ENCODE measurements at places on chromosomes 4 and X.

GRCh38 chr4:182555997-182556418 is 312.8 kb downstream of the TENM3 start:
- peak; percentile 71 for DNase-seq

GRCh38 chrX:123873956-123874355 is 14.1 kb downstream of the XIAP start:
- DNase-seq: no peak

- DNase-seq: no peak
These were observed 92.2 kb upstream of the ANXA3 start for GRCh38 chr4:78459327-78459726.

GRCh38 chr4:146222313-146222712 is 8.0 kb downstream of the REELD1 start:
- DNase-seq: peak; percentile 32

DNA sequence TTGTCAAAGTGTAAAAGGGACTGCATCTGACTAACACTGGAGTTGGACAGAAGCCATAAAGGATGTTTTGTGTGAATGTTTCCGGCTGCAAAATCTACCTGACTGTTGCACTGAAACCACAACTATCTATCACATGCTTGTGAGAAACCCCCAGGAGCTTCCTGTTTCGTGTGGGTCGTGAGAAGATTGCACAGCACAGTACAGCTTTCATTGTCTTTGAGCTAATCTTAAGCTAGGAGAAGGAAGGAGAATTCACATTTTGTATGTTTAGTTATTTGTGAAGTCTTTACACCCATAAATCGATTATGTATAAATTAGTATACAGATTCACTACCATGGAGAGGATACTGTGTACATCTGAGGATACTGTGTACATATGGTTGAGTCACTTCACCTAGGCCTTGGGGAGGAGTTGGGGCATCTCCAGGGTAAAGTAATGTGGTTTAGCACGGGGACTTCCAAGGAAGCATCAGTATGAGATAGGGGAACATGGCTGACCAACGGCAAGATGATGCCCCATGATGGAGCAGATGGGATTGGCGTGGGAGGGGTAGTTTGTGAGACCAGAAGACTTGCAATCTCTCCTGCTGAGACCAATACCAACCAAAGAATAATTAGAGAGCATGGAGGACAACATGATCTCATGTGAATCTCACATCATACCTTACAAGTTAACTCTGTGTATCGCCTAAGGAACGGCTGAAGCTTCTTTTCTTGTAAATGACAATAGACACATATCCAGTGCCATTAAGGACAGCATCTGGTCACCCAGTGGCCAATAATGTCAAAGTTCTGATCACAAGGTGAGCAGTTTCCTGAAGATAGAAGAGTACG is 43.1 kb upstream of the FAM9C start:
- peak; percentile 77 for DNase-seq

- DNase-seq: no peak
These were observed 12.9 kb upstream of the CENPVL1 start for GRCh38 chrX:51697397-51697796.

DNA sequence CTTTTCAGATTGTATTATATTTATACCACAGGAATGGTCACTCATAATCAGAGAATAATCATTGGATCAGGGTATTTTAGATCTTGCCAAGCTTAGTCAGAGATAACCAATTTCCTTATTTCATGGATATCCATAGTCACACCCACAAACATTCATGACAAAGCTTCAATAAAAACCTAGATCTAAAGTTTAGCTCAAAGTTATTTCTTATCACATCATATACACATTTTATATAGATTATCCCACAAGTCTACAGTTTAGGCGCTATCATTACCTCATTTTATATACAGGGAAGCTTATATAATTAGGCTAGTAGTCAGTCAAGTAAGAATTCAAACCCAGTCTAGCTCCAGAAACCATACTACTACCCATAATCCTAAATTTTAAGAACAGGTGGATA is 82.3 kb downstream of the SLC10A7 start:
- no peak for DNase-seq

GRCh38 chr4:7040765-7041164 is 2.4 kb upstream of the TADA2B start:
- no peak for DNase-seq

DNA sequence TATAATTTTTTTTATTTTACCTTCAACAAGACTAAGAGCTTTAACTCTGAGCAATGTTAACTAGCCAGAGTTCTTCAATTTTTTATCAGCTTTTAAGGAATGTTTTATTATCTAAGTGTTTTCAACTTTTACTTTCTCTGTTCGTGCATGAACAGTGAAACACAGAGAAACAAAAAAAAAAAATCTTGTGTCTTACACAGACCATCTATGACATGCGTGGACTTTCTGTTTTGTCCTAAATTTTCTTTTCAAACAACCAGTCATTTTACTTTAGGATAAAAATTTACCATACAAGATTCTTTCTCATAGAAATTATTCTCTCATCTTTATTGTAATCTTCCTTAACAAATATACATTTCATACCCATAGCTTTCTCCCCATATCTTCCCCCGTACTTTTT is 731.9 kb upstream of the PCDH10 start:
- no peak for DNase-seq

GRCh38 chr4:75434105-75434504 is 80.1 kb downstream of the RCHY1 start:
- no peak for DNase-seq

DNA sequence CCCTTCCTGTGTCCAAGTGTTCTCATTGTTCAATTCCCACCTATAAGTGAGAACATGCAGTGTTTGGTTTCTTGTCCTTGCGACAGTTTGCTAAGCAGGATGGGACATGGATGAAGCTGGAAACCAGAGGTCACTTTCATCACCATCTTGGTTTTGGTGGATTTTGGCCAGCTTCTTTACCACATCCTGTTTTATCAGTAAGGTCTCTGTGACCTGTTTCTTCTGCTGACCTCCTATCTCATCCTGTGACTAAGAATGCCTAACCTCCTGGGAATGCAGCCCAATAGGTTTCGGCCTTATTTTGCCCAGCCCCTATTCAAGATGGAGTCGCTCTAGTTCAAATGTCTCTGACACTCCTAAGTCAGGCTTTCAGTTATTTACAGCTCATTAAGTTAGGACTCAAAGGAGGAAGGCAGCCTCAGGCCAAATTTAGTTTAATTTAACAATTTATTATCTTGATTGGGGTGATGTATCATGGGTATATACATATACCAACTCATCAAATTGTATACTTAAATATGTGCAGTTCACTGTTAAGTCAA is 169.9 kb upstream of the NDP start:
- DNase-seq: no peak

DNA sequence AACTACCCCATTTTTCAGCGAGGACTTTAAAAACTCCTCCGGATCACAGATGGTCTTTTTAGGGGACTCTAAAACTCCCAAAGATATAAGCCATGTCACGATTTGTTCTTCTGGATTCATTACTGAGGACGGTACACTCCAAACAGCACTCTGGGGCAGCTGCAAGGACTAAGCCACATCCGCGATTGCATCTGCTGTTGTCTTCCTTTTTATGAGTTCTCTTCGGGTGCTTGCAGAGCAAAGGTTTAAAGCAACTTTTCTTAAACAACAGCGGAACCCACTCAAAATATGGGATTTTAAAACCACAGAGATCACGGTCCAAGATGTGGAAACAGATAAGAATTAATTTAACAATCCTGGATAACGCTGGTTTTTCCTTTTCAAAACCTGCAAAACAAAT is at the start of gene ARHGEF6:
Gene ARHGEF6, minus strand, starts transcription at position 170 of the 400 bp plus-strand sequence. Its CDS starts 50 bp downstream, at position 120.
- DNase-seq: no peak

DNA sequence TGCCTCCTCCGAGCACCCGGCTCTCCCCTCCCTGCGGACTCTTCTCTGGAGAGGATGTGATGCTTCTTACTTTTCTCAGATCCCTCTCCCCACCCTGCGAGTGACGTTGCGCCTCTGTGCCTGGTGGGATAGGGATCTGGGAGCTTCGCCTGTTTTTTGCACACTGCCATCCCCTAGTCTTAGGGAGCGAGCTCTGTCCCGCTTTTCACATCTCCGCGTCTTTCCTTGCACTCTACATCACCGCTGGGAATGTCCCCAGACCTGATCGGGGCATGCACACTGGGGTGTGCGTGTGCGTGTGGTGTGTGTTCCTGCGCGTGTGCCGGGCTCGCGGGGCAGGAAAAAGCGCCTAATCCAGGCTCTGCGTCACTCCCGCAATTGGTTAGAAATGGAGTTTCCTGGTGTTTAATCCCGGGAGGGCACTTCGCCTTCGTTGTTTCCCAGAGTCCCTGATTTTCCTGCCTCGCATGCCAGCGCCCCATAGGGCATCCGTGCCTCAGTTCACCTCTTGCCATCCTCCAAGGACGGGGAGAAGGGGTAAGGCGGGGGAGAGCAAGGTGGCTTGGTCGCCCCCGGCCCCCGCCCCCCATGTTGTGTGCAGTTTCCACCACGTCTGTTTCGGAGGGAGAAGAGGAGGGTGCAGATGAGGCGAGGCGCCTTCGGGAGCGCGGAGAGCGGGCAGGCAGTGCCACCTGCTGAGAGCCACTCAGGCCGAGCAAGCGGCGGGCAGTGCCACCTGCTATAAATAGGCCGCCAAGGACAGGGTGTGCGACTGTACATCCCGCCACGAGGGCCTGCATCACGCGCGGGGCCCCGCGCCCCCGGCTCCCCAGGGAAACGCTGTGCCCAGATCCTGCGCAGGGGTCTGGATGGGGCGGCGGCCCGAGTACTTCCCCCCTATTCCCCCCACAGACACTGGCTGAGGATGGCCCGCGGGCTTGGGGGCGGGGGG is 759 bp upstream of the TBC1D1 start:
- DNase-seq: no peak

DNA sequence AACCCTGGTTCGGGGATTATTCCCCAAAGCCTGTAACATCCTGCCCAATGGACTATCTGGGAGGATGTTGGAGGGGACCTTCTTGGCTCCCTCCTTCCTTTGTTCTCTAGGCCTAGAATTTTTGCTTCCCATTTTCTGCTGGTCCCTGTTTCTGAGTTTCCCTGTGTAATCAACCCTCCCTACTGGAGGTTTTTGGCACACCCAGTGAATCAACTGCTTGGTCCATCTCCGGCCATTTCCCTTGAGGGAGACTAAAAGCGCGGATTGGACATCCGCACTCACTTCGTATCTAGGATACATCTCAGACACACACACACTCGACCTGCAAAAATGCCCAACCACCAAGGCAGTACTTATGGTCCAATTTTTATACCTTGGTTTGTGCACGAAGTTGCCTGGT is 108.2 kb upstream of the MAGEE2 start:
- DNase-seq: no peak

DNA sequence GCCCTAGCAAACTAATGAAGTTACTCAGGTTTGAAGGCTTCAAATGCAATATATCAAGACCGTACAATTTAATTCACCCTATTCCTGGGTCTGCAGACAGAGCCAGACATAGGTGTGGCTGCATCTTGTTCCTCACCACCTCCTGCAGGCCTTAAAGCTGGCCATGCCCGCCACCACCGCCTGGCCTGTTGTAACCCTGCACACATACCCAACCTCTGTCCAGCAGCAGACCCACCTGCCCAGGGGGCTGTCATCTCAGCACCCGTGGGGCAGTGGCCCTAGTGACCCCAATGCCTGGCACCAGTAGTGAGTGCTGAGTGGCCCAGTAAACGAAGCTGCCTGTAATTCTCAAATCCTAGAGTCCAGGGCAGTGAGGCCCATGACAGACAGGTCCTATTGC is 40.7 kb downstream of the ZBTB49 start:
- DNase-seq: no peak

DNA sequence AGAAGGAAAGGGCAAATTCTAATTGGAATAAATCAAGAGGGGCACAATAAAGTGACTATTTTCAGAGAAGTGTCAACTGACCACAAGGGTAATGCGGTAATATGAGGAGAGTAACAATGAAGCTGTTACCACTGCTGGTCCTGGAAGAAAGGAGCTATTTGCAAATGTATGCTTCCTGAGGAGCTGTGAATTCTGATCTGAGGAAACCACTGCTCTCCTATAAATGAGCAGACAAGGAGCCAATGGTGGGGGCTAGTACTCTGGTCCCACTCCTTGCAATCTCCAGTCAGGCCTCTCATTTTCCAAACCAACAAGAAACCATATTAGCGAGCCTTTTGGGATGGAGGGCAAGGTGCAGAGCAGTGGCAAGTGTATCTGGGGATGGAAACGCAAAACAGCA is 770.2 kb downstream of the FSTL5 start:
- DNase-seq: no peak

- peak; percentile 9 for DNase-seq
These were observed 83.9 kb downstream of the MAMLD1 start for GRCh38 chrX:150446995-150447394.

- no peak for DNase-seq
These were observed 878.1 kb downstream of the RAPGEF2 start for GRCh38 chr4:159980826-159981468.

DNA sequence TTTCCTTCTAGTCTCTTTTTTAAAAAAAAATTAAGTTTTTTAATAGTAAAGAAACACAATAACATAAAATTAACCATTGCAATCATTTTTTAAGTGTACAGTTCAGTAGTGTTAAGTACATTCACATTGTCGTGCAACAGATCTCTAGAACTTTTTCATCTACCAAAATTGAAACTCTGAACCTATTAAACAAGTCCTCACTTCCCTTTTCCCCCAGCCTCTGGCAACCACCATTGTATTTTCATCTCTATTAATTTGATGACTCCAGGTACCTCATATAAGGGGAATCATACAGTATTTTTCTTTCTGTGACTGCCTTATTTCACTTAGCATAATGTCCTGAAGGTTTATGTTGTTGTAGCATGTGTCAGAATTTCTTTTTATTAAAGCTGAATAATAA is 31.8 kb downstream of the MSL3 start:
- no peak for DNase-seq

- DNase-seq: peak; percentile 29
These were observed 37.8 kb upstream of the FUNDC1 start for GRCh38 chrX:44580466-44580865.

DNA sequence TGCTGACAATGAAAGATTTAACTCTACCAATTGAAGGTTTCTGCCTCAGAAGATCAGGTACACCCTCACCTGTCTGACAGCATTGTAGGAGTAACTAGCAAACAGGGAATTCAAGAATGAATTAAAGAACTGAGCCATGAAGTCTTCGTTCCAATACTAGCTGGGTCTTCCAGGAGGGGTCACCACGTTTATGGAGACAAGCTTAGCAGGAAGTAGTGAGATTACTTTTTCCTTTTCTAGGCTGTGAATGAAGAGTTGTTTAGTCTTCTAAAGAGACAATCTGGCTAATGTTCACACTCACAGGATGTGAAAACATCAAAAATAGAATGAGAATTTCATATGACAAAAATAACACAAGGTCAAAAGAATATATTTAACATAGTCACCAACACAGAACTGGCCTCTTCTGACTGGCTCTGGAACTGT is 54.9 kb downstream of the REELD1 start:
- no peak for DNase-seq

- DNase-seq: no peak
These were observed 144.2 kb downstream of the CHRNA9 start for GRCh38 chr4:40479378-40479777.

DNA sequence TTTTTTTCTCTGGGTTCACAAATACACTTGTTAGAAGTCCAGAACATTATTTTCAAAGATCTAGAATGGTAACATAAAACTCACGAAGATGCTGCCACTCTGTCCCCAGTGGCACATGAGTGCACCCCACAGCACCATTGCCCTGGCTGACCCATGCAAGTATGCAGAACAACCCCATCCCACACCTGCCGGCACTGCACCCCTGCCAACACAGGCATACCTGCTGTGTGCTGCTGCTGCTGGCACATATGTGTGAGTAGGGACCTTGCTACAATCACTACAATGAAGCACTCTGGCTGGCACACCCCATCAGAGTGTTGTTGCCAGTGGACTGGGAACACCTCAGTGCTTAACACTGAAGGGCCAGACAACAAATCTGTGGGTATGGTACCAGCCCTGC is 66.9 kb downstream of the CISD2 start:
- DNase-seq: no peak

GRCh38 chr4:182513587-182514291 is 270.5 kb downstream of the TENM3 start:
- DNase-seq: no peak
